T-helper 2 cell (primary cell): ENCODE measurements at places on chromosomes 2 and 18.

DNA sequence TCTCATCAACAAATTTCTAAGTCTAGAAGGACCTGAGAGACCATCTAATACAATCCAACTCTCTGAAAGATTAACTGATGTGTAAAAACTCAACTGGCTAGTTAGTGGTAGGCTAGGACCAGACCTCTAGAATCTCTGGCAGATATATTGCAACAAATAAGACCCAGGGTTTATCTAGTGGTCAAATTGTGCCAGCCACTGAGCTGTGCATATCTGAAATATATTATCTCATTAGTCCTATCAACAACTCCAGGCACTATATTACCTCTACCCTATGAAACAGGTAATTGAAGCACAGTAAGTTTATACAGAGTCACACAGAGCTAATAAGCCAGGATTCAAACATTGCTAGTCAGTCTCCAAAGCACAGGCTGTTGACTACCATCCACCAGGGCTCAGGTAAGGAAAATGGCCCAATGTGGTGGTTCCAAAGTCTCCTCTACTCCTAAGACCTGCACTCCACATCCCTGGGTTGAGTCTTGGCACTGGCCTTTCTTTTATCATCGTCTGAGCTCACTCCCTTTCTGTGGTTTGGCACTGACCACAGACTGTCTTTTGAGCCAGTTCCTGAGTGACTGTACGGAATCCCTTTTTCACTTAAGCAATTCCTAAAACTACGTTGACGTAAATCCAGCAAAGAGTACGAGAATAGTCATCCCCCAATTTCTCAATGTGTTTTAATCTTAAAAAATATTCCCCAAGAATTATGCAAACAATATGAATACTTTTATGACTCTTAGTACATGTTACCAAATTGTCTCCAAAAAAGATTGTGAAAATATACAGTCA is 11.9 kb upstream of the PID1 start:
- no peak for DNase-seq

DNA sequence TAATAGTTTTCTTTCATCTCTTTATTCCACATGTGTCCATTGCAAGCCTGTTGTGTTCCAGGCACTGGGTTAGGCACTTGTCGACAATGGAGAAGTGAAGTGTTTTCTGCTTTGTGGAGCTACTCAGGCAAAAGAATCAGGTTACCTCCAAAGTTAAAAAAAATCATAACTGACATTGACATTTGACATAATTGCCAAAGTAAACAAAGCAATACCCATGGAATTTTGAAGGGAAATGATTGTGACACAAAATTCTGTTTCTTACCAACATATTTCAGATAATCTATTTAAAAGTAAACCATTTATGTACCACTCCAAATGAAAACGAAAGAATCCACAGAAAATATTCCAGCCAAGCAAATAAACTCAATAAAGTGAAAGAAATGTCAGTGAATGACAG is 6.4 kb upstream of the TGFA start:
- no peak for DNase-seq

GRCh38 chr2:7788736-7789135 is 871.5 kb downstream of the RNF144A start:
- no peak for DNase-seq

DNA sequence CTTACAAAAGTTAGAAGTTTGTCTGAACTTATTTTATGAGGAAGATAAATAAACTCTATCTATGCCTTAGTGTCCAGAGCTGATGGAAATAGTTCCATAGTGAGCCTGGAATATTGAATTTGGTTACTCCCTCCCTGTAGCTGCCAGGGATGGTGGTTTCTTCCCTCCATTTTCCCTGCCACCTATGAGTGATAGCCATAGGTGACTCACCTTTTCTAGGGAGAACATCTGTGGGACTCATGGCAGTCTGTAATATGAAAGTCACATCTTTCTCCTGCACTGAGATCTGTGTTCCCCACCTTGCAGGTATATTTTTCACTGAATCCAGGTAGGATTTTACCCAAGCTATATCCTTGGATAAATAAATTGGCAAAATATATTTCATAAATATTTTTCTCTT is 148.8 kb downstream of the TPGS2 start:
- DNase-seq = no peak

GRCh38 chr18:72075040-72075439 is 469.1 kb downstream of the CBLN2 start:
- no peak for DNase-seq

GRCh38 chr2:144479659-144480058 is 40.3 kb downstream of the ZEB2 start:
- DNase-seq = no peak

DNA sequence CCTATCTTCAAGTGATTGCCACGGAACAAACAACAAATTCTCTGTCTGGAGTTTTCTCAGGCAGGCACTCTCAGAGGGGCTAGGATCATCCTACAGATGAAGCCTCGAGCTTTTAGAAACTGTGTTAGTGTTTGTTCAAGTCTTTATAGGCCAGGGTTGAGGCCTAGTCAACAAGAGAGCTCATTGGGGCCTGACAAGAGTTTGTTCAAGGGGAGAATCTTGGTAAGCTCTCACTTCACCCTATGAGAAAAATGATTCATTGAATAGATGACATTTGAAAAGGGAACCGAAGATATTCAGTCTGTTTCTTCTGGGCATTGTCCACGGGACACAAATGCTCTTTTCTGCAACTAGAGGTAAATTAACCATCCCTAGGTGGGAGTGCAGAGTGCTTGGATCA is 476.9 kb downstream of the PTPRM start:
- no peak for DNase-seq
